ENCODE measurements at places on chromosomes 5 and 9. TPM values are rescaled to one million over a fixed set of nuclear protein-coding genes. Genes with fewer than 3 reads are reported as not detected.

Gene POLR1E
- polyA plus RNA-seq = 15.9 TPM

Gene DBH
- not detected for polyA plus RNA-seq

Gene SLC1A3
- 1.9 TPM for polyA plus RNA-seq

Gene ALDH1B1
- 5.8 TPM for polyA plus RNA-seq

Gene ARL14EPL
- polyA plus RNA-seq = 0.24 TPM

Gene SLC25A48
- polyA plus RNA-seq = 1.0 TPM

Gene CSF1R
- polyA plus RNA-seq = not detected

Gene TXNDC8
- not detected for polyA plus RNA-seq

Gene HSPB3
- not detected for polyA plus RNA-seq

Gene TAF11L5
- polyA plus RNA-seq = not detected

Gene FOXD4L4
- polyA plus RNA-seq = not detected

Gene PRSS3
- not detected for polyA plus RNA-seq

Gene CCDC183
- 8.8 TPM for polyA plus RNA-seq

Gene ROR2
- polyA plus RNA-seq = 0.74 TPM

Gene DNM1
- 180 TPM for polyA plus RNA-seq

Gene PSAT1
- 16.9 TPM for polyA plus RNA-seq

Gene SPATA9
- polyA plus RNA-seq = 1.1 TPM

Gene HEMGN
- not detected for polyA plus RNA-seq

Gene SLC25A2
- not detected for polyA plus RNA-seq

Gene PPIC
- polyA plus RNA-seq = not detected

Gene OLFM1
- polyA plus RNA-seq = 134 TPM

Gene CFAP90
- polyA plus RNA-seq = 2.1 TPM

Gene TMEM215
- polyA plus RNA-seq = not detected

Gene PCDHB7
- polyA plus RNA-seq = 2.1 TPM

Gene TAF1L
- polyA plus RNA-seq = not detected

All from neural cell (in vitro differentiated cells).